Fibroblast of skin of right biceps (primary cell): ENCODE measurements at places on chromosomes 4 and X.
A peak's percentile ranks its signal among the peaks of the same experiment; 100 is the strongest.

GRCh38 chrX:136028383-136028984 is 43.2 kb downstream of the SLC9A6 start:
- DNase-seq = peak; percentile 64

DNA sequence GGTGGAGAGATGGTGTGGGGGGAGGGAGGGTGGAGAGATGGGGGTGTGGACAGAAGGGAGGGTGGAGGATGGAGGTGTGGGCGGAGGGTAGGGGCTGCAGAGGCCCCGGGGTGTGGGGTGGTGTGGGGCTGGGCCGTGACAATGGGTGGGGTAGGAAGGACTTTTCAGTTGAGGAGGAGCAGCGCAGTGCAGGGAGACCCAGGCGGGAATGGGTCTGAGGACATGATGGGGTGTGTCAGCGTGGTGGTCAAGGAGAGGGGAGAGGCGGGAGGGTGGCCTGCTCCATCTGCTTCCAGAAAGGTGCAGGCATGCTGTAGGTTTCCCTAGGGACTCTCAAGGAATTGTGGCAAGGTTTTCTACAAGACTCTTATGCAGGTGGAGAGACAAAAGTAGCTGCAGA is 48.9 kb downstream of the RGS12 start:
- no peak for DNase-seq

DNA sequence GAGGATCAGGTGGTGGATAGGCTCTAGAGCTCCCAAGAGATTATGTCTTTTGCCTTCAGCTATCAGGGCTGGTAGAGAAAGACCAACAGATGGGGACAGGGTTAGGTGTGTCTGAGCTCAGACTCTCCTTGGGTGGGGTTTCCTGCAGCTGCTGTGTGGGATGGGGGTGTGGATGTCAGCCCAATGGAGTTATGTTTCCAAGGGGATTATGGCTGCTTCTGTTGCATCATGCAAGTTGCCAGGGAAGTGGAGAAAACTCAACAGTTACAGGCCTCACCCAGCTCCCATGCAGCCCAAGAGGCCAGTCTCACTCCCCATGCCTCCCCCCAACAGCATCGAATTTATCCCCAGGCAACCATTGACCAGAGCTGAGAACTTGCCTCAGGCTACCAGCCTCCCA is 80.2 kb upstream of the CDX4 start:
- no peak for DNase-seq

DNA sequence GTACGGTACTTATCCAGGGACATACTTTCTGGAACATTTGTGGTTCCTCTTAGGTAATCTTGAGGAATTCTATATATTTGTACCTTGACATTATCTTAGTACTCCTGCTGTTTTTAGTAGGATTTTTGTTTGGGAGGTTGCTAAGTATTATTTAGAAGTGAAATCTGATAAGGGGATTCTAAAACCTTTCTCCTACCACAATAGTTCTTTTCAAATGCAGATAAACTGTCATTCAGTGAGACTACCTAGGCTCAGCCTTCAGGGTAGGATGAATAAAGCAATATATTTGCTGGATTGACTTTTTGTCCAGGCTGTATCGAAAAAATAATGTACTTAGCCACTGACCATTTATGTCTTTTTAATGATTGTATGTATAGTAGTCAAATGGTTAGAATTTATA is 25.4 kb downstream of the DIAPH2 start:
- DNase-seq = no peak
